ENCODE measurements at places on chromosomes 11 and 22.

- no peak overlapping the region for H3K27ac ChIP-seq
- no peak overlapping the region for H3K4me3 ChIP-seq
- peaks cover 25% of the 10 kb centered on the region for H3K36me3 ChIP-seq
- H3K4me1 ChIP-seq, result peaks cover 10% of the 10 kb centered on the region
- H3K27me3 ChIP-seq, result no peaks in the 10 kb centered on the region
Measured at GRCh38 chr11:47731475-47731874, 16.3 kb upstream of the AGBL2 start.

GRCh38 chr11:32379719-32380118, 55.6 kb downstream of the WT1 start:
- peaks cover 4% of the 10 kb centered on the region for H3K27me3 ChIP-seq
- no peak for DNase-seq
- H3K4me3 ChIP-seq, result no peak overlapping the region
- no peaks in the 10 kb centered on the region for H3K4me1 ChIP-seq

DNA sequence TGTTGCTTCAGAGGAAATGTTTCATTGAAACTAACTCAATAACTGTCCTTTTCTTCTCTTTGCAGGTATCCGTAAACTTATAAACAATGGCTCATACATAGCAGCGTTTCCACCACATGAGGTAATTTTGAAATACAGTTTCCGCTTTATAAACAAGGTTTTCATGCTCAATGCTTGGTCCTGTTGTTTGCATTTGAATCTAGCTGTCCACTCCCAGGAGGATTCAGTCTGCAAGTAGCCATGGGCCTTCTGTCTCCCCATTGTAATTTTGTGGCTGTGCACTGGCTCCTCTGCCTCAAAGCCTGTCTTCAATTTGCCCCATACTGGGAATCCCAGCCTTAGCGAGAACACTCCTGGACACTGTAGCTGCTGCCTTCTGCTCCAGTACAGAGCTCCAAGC, 34.7 kb downstream of the MUC15 start:
- H3K4me3 ChIP-seq, result no peak overlapping the region
- no peaks in the 10 kb centered on the region for H3K36me3 ChIP-seq
- no peaks in the 10 kb centered on the region for H3K4me1 ChIP-seq
- H3K27ac ChIP-seq, result no peak overlapping the region
- no peak for DNase-seq
- H3K27me3 ChIP-seq, result no peaks in the 10 kb centered on the region

DNA sequence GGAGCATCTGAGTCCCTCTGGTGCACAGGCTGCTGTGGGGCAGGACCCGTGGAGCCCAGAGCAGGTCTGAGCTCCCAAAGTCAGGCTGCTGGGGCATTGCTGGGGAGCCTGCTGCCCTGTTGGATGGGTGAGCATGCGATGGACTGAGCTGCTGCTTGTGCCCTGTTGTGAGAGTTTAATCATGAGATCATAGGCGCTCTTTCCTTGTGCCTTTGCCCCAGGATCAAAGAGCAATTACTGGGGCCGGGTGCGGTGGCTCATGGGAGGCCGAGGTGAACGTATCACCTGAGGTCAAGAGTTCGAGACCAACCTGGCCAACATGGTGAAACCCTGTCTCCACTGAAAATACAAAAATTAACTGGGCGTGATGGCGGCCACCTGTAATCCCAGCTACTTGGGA, 37.5 kb downstream of the MUC6 start:
- H3K27me3 ChIP-seq, result no peaks in the 10 kb centered on the region
- no peak overlapping the region for H3K4me3 ChIP-seq
- H3K4me1 ChIP-seq, result peaks cover 18% of the 10 kb centered on the region
- H3K36me3 ChIP-seq, result no peaks in the 10 kb centered on the region
- no peak overlapping the region for H3K27ac ChIP-seq

DNA sequence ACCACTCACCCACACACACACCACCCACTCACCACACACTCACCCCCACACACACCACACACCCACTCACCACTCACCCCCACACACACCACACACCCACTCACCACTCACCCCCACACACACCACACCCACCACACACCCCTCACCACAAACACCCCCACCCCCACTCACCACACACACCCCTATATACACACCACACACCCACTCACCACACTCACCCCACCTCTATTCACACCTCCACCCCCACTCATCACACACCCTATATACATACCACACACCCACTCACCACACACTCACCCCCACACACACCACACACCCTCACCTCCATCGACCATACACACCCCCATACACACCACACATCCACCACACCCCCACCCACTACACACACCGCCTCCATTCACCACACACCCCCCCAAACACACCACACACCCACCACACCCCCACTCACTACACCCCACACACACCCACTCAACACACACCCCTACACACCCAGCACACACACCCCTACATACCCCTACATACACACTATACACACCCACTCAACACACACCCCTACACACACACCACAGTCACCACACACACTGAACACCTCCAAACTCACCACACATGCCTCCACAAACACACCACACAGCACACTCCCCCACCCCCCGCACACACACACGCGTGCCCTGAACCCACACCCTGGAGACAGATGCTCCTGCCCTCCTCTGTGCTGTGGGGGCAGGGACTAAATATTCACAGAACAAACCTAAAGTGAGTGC, 19.0 kb upstream of the TTLL12 start:
- no peak overlapping the region for H3K4me3 ChIP-seq
- peaks cover 8% of the 10 kb centered on the region for H3K4me1 ChIP-seq
- H3K27me3 ChIP-seq, result no peaks in the 10 kb centered on the region
- peak overlapping the region; percentile 65 for H3K27ac ChIP-seq
- H3K36me3 ChIP-seq, result no peaks in the 10 kb centered on the region
